ENCODE measurements at places on chromosomes 13 and 19.

- DNase-seq: no peak
Measured at GRCh38 chr13:86933676-86934075, 737.5 kb upstream of the SLITRK5 start.

DNA sequence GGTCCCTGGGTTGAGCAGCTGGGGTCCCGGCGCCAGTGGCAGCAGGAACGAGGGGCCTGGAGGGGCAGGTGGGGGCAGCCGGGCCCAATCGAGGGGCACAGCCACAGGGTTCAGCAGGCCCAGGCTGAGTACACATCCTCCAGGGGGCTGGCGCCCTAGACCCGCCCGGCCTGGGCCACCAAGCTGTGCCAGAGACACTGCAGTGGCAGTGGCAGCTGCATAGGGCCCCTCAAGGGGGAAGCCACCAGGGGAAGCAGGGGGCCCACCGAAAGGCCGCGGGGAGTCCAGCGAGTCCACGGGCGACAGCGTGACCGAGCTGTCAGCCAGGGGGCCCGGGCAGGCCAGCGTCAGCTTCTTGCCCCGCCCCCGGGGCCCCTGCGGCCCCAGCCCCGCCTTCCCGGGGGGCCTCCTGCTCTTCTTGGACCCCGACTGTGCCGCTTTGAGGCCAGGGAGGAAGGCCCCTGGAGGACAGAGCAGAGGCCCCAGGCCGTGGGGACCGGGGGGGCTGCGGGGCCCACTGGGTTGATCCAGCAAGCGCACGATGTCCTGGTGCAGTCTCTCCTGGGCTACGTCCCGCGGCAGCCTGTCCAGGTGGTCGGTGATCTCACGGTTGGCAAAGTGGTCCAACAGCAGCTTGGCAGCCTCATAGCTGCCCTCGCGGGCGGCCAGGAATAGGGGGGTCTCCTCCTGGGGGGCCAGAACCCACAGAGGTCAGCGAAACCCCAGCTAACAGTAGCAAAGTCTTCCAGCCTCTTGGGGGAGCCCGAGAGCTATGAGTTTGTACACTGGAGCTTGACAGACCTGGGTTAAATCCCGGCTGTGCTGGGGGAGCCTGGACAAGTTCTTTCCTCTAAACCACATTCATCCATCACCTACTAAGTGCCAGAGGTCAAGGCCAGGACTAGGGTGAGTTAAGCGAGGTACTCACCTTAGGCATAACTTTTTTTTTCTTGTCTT lies 39.5 kb downstream of the NOTCH3 start:
- no peak for DNase-seq

- DNase-seq: no peak
Measured at GRCh38 chr13:75329723-75330122, 152.2 kb downstream of the TBC1D4 start.

GRCh38 chr19:42330241-42330711 lies 4.8 kb downstream of the MEGF8 start:
- DNase-seq: no peak

DNA sequence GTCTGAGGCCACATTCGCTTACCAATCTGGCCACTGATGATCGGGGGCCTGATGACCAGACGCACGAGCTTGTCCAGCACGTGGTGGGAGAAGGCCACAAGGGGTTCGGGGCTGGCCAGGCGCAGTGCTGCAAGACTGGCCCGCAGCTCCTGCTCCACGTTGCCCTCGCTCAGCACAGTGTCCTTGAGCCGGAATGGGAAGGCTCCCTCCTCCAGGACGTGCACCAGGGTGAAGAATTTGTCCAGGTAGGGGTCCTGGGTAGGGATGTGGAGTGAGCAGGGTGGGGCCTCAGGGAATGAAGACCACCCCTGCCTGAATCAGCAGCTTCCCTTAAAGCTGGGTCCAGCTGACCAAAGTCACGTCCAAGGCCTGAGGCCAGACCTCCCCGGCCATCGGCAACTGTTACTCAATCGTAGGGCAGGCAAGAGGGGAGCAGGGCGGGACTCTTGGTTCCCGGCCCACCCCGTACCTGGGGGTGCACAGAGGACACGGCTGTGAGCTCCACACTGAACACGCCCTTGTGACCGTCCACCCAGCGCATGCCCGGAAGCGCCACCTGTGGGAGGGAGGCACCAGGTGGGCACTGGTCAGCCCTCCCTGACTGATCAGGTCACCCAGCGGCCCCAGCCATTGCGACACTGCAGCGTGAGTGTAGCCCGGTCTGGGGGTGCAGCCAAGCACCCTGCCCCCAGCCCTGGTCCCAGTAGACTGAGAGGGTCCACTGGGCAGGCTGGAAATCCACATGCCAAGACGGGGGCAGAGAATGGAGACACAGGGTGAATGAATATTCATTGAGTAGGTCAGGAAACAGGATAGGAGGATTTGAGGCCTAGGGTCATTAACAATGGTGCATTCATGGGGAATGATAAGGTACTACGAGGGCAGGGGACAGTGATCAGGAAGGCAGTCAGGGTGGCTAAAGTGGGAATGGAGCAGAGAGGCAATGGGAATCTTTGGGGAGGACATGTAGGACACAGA lies 2.8 kb upstream of the ANGPTL8 start:
- DNase-seq: no peak

DNA sequence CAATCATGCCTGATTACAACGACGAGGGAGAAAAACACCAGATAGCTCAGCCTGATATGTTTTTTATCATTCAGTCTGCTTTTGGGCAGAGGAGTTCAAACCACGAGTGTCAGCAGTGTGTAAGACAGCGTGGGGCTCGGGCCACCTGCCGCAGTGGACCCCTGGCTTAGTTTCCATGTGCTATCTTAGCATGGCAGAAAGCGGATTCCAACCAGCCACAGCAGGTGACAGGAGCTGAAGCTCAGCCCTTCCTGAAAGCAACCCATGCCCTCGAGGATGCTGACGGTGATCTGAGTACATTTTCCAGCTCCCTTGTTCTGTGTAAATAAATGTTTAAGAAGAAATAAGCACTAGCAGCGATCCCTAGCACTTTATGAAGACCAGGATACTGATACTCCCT lies 32.2 kb upstream of the MBNL2 start:
- no peak for DNase-seq

GRCh38 chr19:42074513-42075363 lies 1.2 kb upstream of the ZNF574 start:
- no peak for DNase-seq

- no peak for DNase-seq
Measured at GRCh38 chr19:10288662-10289166, 1.0 kb upstream of the ICAM5 start.
